ENCODE measurements at places on chromosomes 11 and 22.

DNA sequence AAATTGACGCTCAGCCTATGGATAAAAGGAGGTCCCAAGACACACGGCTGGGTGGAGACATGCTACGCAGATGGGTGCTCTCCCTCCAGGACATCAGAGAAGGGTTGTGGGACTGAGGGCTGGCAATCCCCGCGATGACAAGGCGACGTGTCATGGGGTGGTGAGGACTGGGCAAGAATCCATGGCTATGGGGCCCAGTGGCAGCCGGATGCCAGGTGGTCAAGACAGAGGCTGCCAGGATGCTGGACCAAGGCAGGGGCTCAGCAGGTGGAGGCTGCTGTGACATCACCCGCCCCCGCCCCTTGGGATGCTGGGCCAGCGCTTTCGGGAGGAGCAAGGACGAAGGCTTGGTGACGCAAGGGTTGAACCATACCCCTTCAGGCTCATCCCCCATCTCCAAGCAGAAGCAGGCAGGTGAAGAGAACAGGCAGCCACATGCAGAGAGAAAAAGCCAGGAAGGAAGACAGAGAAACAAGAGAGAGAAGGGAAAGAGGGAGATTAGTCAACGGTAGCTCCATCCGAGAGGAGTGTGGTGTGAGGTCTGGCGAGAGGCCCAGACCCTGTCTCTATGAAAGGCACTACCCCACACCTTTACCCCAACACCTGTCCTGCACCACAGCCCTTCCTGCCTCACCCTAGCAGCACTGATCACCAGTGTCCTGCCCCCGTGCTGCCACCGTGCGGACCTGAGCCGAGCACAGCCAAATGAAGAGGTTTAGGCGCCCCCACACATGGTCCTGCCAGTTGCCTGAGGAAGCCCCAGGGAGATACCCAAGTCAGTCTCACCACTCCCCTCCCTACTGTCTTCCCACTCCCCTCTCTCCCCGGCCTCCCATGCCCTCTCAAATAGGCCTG lies 24.1 kb upstream of the RASL10A start:
- no peak for DNase-seq

GRCh38 chr11:88252208-88252607 lies 77.0 kb upstream of the RAB38 start:
- DNase-seq, result no peak

- no peak for DNase-seq
These were observed 82.5 kb downstream of the ZNF280B start for GRCh38 chr22:22425783-22426624.

DNA sequence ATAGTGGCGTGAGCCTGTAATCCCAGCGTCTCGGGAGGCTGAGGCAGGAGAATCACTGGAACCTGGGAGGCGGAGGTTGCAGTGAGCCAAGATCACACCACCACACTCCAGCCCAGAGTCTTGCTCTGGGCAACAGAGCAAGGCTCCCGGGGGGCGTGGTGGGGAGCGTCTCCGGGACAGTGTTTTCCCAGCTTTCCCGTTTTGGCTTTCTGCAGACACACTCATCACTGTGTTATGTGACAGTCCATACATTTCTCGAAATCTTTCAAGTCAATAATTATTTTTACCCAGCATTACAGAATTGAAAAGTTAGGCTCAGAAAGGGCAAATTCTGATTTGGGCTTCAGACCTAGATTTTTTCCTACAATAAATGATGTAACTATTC lies 31.7 kb downstream of the NEAT1 start:
- no peak for DNase-seq

DNA sequence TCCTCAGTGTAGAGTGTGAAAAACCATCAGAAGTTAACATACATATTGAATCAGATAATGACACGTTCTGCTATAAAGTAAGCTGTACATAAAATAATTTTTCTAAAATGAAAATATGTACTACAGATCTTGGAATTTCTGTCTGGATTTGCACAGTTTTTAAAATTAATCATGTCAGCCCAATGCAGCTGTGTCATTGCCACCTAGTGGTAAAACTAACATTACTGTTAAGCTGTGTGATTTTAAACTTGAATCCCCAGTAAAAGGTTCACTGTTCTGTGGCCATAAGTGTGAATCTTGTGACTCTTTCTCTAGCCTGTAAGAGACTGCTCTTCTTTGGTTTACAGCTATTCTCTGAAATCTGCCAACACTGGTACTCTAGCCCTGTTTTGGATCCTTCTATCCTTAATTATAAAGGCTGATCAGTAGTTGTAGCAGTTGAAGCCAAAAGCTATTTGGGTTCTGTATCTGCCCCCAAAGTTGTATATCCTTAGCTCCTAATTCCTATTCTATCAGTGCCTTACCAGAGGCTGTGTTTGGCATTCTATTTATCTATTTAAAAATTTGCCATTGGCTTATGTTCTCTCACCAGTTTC lies 4.0 kb downstream of the JRKL start:
- DNase-seq, result peak; percentile 21

DNA sequence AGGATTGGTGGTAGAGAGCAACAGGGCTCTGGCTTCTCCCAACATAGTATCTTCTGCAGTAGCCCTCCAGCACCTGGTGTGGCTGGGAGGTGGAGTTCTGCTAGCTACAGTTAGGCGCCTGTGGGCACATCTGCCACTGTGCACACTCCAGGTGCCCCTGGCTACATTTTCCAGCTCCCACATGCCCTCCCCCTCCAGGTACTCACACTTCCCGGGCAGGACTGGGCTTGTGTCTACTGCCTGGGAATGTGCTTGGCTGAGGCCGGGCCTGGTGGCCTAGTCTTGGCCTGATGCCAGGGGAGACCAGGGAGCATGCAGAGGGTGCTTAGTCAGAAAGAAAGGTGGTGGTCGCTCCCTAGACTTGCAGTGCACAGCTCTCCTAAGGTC lies 15.8 kb downstream of the PHLDB1 start:
- no peak for DNase-seq

GRCh38 chr22:37848587-37849088 lies 581 bp upstream of the EIF3L start:
- no peak for DNase-seq

DNA sequence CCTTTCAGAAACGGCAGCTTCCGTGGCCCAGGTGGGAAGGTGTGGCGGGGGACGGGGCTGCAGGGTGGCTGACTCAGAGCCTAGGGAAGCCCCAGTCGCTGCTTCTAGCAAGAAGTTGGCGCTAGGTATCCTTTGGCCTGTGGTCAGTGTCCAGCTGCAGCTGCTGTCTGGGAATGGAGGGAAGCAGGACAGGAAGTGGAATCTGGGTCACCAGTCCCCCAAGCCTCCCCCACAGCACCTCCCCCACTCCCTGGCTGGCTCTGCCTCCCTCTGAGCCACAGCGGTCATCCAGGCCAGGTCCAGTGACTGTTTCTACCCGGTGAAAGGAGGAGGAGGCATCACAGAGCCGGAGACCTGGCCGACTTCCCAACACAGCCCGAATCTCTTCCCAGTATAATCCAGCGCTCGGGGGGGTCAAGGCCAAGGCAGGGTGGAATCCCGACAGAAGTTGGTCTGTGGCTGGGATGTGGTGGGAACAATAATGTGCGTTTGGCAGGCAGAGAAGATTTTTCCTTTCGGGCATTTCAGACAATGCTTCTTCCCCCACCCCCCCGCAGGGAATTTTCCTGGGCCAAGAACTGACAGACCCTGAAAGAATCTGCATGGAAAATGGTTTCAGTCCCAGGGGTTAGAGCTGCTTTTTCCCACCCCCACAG lies 45.1 kb downstream of the C11orf96 start:
- DNase-seq, result no peak

DNA sequence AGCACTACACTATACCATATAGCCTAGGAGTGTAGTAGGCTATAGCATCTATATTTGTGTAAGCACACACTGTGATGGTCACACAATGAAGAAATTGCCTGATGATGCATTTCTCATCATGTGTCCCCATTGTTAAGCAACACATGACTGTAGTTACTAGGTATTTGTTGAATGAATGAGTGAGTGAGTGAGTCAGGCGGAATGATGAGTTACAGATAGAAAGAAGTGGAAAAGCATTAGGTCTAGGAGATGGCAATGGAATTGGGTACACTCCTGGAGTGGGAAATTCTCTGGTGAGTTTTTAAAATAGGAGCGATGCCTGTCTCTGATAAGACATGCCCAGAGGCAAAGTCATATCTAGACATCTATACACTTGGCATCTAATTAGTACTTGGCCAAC lies 160.5 kb upstream of the TBCEL start:
- DNase-seq, result no peak

DNA sequence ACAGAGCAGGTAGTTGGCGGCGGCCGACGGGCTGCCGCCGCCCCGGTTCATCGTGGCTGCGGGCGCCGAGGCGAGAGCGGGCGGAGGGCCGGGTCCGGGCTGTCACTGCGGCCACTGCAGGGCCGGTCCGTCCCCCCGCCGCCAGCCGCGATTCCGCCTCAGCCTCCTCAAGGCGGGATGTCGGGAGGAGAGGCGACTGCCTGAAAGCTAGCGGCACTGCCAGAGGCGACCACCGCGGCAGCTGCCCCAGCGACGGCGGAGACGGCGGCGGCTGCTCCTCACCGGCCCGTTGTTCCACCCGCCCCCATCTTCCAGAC lies 234 bp downstream of the SESN3 start:
- DNase-seq, result no peak

DNA sequence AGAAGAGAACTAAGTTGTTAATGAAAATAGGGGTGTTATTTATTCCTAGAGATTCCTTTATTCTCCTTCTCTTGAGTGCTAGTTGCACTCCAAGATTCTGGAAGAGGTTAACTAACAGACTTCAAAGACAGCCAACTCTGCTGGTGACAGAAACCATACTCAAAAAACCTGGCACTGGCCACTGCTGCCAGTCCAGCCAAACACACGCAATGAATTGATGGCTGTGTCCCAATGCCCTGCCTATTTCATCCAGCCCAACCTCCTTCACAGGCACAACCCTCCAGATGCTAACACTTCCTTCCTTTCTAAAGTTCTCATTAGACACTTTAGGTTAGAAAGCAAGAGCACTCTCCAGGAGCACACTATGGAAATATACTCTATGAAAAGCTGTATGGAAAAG lies 150.8 kb upstream of the C11orf58 start:
- no peak for DNase-seq

- no peak for DNase-seq
These were observed 986.5 kb downstream of the TBC1D22A start for GRCh38 chr22:47748957-47749356.

DNA sequence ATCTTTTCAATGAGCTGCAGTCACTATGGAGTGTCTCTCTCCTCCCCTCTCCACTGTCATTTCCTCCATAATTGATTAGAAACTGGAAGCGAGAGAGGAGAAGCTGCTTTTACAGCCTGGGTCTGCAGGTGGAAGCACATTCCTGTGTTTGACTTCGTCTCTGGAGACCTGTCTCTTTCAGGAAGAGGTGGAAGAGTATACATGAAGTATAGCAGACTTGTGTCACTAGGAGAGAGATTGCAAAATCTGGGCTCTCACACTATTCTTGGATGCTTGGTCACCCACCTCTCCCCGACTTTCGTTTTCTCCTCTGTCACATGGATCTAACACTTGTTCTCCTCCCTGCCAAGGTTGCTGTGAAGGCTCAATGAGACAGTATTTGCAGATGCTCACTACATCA lies 323.3 kb downstream of the NTM start:
- no peak for DNase-seq

DNA sequence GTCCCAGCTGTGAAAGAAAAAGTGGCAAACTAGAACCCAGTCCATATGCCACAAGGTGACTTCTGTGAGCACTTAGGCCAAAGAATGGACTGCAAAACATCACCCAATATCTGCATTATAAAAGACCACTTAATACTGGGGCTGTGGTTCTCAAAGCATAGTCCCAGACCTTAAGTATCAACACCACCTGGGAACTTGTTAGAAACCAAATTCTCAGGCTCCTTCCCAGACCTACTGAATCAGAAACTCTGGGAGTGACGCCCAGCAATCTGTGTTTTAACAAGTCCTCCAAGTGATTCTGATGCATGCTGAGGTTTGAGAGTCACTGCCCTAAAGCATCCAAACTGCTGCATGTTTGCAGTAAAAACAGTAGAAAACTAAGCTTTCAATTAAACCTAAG lies 81.3 kb downstream of the SERGEF start:
- DNase-seq, result no peak

DNA sequence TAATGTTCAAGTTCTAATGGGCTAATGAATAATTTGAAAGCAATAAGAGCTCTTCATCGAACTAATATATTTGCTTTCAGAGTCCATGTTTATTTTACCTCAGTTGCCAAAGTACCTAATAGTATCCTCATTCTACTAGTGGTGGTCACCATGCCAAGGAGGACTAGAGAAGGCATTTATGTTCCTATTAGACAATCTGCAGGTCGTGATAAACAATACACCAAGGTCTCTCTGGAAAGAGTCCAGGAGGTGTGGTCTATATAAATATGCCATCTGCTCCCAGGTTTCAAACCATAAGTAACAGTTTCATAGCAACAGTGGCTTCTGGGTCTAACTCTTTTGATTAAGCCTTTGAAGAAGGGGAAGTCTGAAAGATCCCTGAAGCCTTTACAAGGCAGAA lies 42.9 kb downstream of the ARFGAP3 start:
- DNase-seq, result no peak
